ENCODE measurements at places on chromosomes 6 and 20.

DNA sequence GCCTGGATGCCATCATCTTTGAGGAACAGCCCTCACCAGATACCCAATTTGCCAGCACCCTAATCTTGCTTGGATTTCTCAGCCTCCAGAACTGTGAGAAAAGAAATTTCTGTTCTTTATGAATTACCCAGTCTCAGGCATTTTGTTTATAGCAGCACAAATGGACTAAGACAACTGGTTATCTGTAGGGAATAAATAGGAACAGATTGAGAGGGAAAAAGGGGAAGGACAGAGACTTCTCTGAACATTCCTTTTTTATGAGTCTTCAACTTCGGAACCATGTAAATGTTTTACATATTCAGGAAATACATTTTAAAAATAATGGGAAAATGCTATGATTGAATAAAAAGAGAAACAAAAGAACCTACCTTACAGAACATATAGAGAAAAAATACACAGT is 20.9 kb downstream of the KCTD20 start:
- DNase-seq, result no peak

- DNase-seq, result no peak
These were observed 174.9 kb upstream of the THBS2 start for GRCh38 chr6:169428532-169428931.

- DNase-seq, result no peak
These were observed 21.9 kb downstream of the DYNLT1 start for GRCh38 chr6:158622545-158623190.

- no peak for DNase-seq
These were observed 35.9 kb downstream of the HLA-DRA start for GRCh38 chr6:32475392-32476206.

DNA sequence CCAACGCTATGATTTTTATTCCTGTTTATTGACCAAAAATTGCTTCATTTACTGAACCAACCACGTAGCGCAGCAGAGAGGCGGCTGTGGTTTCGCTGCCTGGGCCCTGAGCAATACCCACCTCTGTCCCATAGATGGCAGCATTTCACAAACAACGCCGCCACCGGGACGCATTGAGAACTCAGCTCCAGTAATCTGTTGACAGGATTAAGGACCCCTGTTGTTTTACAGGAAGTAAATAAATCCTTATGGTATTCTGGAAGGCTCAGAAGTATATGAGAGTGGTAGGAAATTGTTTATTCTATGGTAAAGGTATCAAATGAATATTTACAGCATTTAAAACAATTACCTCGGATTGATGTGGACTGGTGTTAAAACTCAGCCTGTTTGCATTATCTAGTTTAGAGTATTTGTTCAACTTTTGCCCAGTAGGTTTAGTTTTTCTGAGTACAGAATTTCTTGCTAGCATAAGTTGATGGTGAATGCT is 547.9 kb upstream of the SLC35B3 start:
- peak; percentile 5 for DNase-seq

GRCh38 chr6:44071670-44072451 is 55.4 kb downstream of the MRPL14 start:
- DNase-seq, result no peak

DNA sequence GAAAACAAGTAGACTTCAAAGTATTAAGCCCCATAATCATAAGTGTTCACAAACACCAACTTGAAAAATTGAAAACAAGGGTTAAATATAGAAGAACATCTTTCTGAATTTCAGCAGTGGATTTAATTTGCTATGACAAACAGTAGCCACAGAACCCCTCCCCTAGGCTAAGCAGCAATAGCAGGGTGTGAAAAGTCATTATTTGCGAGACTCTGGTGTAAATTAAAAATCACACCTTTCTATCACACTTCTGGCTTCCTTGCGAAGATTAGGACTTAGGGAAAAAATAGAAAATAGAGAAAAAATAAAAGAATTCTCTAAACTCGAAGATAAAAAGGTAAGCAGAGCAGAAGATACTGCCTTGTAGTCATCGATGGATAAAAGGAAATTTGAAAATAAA is 6.1 kb downstream of the SAMD3 start:
- DNase-seq, result no peak

DNA sequence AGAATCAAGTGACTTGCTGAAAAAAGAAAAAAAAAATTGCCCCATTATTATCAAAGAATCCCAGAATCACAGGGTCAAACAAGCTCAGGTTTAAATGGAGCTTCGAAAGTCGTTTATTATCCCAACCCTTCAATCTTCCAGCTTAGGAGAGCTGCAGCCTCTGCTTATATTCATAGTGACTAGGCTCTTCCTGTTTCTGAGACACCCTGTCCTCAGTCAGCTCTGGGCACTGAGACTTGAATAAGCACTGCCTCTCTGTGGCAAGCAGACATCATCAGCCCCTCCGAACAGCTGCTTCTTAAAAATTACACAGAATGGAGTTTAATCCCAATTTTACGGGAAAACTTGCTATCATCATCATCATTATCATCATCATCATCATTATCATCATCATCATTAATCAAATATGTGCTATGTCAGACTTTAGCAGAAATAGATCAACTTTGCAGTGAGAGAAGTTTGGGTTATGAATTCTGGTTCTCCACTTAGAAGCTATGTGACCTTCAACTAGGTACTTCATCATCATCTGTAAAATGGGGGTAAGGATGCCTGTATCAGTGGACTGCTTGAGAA is 614.0 kb upstream of the SYNCRIP start:
- DNase-seq, result no peak
